Colonic mucosa (tissue), 4 donors: ENCODE measurements at places on chromosomes 5 and 9. TPM values are rescaled to one million over a fixed set of nuclear protein-coding genes. Genes with fewer than 3 reads are reported as not detected.

Gene HTR1A
- not detected for total RNA-seq

DNA sequence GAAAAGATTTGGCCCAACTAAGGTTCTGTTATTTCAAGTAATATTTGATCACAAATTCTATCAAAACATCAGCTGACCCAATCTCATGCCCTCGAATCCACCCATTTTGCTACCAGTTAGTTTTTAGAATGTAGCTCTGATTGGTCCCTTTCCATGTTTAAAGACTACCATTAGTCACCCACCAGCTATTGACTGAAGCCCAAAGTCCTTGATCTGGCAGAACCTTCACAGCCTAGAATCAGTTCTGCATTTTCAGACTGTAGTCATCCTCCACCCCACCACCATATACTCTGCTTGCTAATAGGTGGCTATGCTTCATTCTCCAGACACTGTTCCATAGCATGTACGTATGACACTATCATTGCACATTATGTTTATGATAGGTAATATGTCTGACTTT is 182.2 kb upstream of the TARS1 start:
- DNase-seq = no peak

- no peak for DNase-seq
Measured at GRCh38 chr9:115964710-115965347, 188.8 kb upstream of the PAPPA start.

DNA sequence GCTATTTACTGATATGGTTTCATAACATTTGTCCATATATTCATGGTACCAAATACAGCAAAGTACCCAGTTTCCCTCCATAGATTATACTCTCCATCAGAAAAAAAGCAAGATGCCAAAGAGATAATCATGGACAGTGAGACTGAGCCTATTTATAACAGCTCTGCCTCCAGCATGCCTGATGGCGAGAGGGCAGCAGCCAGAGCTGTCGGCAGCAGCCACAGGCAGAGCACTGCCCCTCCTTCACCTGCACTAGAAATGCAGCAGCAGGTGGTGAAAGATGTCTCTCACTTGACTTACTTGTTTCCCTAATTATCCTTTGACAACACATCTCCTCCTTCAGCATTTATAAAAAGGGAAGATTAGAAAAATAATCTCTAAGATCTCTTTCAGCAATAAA is 32.4 kb downstream of the CTNNAL1 start:
- DNase-seq = no peak

GRCh38 chr9:70392189-70392588 is 22.3 kb downstream of the KLF9 start:
- DNase-seq = no peak
